Smooth muscle cell of the umbilical artery (primary cell): ENCODE measurements at places on chromosomes 4 and X. TPM values are rescaled to one million over a fixed set of nuclear protein-coding genes. Genes with fewer than 3 reads are reported as not detected.

Gene SYN1
- under 0.01 and 0.14 TPM in 2 replicates for total RNA-seq

Gene FABP2
- not detected in 2 replicates for total RNA-seq

Gene ABCG2
- 0.89 and 1.8 TPM in 2 replicates for total RNA-seq

Gene C4orf17
- not detected in 2 replicates for total RNA-seq

Gene TBL1X
- total RNA-seq = 15.4 and 31.9 TPM in 2 replicates

Gene POU4F2
- total RNA-seq = not detected in 2 replicates

Gene ZGRF1
- 3.9 and 8.3 TPM in 2 replicates for total RNA-seq

Gene MTNR1A
- total RNA-seq = 0.23 TPM in 1 of 2 replicates, not detected in the other

Gene RGN
- total RNA-seq = 0.65 and 1.5 TPM in 2 replicates

Gene DCHS2
- under 0.01 TPM in 1 of 2 replicates, not detected in the other for total RNA-seq

Gene FGFR3
- 0.59 and 1.3 TPM in 2 replicates for total RNA-seq

Gene GYG2
- total RNA-seq = 3.3 and 15.4 TPM in 2 replicates

Gene NAA11
- total RNA-seq = not detected in 2 replicates

Gene TBC1D8B
- total RNA-seq = 36.2 and 44.4 TPM in 2 replicates

Gene ARSJ
- 23.5 and 37.6 TPM in 2 replicates for total RNA-seq
